ENCODE measurements at places on chromosomes 6 and 20.

DNA sequence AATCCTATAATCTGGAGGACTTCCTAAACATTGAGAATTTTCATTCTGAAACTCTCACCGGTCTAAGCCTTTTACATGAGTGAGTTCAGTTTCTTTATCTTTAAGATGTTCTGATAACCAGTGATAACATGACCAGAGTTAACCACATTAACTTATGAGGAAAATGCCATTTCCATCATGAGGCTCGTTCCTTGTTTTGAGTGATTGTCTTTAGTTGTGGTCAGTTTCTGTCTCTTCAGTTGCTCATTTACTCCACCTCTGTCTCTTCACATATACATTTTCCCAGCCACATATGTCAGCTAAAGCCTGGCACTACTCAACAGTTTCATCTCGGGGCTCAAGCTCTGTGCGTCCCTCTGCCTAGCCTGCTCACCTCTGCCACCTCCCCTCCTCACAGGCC lies 70.4 kb downstream of the JAG1 start:
- DNase-seq: no peak

GRCh38 chr6:128519132-128519930 lies 1.1 kb downstream of the PTPRK start:
- DNase-seq: peak; percentile 28

GRCh38 chr6:49606721-49607390 lies 29.8 kb downstream of the RHAG start:
- no peak for DNase-seq

DNA sequence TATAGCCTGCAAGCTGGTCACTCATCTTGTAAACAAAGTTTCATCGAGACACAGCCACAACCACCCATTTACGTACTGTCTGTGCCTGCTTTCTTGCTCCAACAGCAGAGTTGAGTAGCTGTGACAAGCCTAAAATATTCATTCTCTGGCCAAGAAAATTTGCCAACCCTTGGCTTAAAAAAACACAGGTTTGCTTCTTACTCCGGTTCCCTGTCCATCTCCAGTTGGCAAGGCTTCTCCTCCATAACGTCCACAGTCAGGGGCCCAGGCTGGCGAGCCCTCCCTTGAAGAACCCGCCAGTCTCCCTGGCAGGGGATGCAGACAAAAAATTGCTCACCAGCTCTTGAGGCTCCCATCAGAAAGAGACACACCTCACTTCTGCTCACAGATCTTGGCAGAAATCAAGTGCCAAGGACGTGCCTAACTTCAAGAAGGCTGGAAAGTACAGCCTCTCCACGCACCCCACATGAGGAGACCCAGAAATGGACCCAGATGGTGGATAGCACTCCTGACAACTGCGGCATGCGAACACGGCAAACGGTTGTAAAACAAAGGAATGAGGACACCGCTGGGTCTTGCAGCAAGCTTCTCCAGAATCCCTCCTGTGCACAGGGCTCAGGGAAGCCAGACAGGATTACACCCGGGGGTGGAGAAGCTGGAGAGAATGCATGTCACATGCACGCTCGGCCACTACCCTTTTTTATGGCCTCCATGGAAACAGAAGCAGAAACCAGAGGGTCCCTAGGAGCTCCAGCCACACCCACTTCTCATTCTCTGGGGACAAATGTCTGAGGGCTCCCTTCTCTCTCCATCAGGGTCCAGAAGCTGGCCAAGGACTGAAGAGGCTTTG lies 59.8 kb upstream of the SIRPA start:
- DNase-seq: no peak

- DNase-seq: no peak
These were observed 37.1 kb downstream of the TNFAIP3 start for GRCh38 chr6:137903933-137904821.

DNA sequence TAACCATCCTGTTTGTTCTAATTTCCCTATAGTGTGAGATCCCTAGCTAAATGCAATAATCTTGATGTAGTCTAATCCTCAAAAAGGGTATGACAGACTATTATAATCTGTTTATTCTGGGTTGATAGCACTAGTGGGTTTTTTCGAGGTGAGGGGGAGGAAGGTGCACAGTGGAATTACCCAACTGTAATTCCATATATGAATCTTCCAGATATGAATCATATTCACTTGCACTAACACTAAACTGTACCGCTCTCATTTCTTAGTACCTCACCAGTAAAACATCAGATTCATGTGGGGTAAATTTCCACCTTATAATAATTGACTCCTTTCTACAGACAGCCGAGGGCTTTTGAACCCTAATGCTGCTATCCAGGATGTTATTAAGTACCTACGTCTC lies 16.5 kb downstream of the NCOA7 start:
- DNase-seq: no peak

All from progenitor cell of endocrine pancreas (in vitro differentiated cells).